DMS 273 treated with DMSO at 0.1 percent for 48 hours (cell line): ENCODE measurements at places on chromosomes 7 and 10.

- DNase-seq = no peak
Observed at GRCh38 chr10:124465003-124465776, 3.6 kb downstream of the LHPP start.

GRCh38 chr10:94992811-94993210 lies 54.4 kb downstream of the CYP2C9 start:
- DNase-seq = no peak

DNA sequence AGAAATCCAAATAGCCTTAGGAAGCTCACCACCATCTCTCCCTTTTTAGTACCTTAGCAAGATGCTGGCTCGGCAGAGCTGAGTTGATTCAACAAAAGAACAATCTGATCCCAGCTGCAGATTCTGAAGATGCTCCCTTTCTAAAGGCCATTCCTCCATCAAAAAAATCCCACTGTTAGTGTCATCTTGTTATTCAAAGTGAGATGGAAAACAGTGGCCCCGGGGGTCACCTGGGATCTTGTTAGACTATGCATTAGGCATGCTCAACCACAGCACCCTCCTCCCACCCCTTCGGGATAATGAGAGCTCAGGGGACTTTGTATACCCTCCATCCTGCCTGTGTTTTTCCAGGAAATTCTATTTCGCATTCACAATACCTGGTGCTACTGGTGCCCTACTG lies 2.4 kb downstream of the NCAPG2 start:
- DNase-seq = no peak

GRCh38 chr10:9452056-9452455 lies 1397.6 kb downstream of the GATA3 start:
- DNase-seq = no peak

GRCh38 chr7:74612015-74612829 lies 45.3 kb upstream of the GTF2I start:
- no peak for DNase-seq

DNA sequence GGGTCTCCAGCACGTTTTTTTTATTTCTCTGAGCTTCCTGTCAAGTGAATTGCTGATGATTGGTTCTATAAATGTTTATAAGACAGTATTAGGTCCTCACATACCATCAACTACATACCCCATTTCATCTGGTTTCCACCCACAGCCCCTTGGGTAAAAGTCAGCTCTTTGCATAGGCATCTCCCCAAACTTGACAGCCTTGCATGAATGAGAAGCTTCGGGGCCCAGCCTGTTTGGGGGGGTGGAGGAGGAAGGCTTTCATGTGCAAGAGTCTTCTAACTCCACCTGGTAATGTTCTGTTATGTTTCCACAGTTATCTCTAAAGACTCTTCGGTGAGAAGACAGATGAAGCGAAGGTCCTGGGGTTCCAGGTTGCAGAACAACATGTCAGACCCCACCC lies 75.4 kb downstream of the SCRN1 start:
- no peak for DNase-seq

GRCh38 chr10:50360077-50360850 lies 108.9 kb upstream of the ASAH2 start:
- no peak for DNase-seq

DNA sequence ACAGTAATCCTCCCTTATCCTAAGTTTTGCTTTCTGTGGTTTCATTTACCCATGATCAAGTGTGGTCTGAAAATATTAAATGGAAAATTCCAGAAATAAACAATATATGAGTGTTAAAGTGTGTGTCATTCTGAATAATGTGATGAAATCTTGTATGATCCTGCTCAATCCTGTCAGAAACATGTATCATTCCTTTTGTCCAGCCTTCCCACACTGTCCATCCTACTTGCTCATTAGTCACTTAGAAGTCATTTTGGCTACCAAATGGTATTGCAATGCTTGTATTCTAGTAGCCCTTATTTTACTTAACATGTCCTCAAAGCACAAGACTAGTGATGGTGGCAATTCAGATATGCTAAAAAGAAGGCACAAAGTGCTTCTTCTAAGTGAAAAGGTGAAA lies 1211.2 kb upstream of the SORCS1 start:
- DNase-seq = no peak

GRCh38 chr7:99876491-99876890 lies 342 bp downstream of the OR2AE1 start:
- DNase-seq = no peak

GRCh38 chr7:67371429-67372305 lies 375.0 kb downstream of the TYW1 start:
- DNase-seq = peak; percentile 68

- no peak for DNase-seq
Observed at GRCh38 chr10:78321000-78321399, 287.3 kb downstream of the RPS24 start.

- no peak for DNase-seq
Observed at GRCh38 chr7:46197785-46198540, 276.9 kb upstream of the IGFBP3 start.

- DNase-seq = no peak
Observed at GRCh38 chr7:30135301-30136116, 723 bp downstream of the MTURN start.

GRCh38 chr10:80462981-80463741 lies 9.1 kb downstream of the TSPAN14 start:
- DNase-seq = peak; percentile 28

GRCh38 chr10:71814922-71815411 lies 36.1 kb downstream of the PSAP start:
- DNase-seq = no peak

DNA sequence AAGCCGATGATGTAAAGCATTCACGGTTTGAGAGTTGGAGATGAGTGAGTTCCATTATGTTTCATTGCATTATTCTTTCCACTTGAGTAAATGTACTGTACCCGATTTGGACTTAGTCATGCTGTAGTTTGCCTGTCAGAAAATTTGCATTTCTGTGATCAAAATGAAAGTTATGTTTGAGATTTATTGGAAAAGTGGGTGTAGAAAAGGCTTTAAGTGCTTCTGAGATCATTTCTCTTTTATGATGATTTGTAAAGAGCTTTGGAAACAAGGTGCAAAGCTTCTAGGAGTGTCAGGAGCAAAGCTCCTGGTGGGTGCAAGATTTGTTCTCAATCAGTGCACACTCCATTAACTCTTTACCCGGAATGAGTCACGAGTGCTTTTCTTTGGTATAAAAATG lies 204.1 kb upstream of the POM121L12 start:
- no peak for DNase-seq

GRCh38 chr7:34453150-34453549 lies 204.9 kb upstream of the NPSR1 start:
- no peak for DNase-seq

- DNase-seq = no peak
Observed at GRCh38 chr7:111911166-111911961, 294.8 kb downstream of the DOCK4 start.

DNA sequence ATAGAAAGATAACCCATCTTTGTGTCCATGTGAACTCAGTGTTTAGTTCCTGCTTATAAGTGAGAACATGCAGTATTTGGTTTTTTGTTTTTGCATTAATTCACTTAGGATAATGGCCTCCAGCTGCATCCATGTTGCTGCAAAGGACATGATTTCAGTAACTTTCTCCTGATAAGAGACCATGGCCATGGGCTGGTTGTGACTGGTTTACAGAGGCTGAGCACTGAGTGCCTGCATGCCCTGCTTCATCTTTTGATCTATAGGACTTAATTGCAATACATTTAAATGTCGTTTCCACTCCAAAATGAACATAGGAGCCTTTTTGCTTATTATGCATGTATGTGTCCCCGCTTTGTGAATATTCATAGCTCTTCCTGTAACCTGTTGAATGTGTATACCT lies 101.3 kb upstream of the IGFBP3 start:
- no peak for DNase-seq

DNA sequence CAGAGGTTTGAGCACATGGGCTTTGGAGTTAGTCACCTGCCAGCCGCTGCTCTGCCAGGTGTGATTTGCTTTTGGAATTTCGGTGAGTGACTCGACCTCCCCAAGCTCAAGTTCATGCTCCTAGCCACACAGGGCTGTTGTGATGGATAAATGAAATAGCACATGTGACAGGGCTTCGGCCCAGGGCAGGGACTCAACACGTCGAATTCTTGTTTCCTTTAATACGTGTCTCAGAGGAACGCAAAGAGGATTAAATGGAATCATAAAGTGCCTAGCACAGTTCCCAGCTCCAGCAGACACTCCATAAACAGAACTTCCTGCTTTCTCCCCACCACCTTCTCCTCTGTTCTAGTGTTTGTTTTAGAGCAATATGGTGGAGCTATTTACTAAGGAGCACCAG lies 88.3 kb upstream of the CHST15 start:
- DNase-seq = no peak

DNA sequence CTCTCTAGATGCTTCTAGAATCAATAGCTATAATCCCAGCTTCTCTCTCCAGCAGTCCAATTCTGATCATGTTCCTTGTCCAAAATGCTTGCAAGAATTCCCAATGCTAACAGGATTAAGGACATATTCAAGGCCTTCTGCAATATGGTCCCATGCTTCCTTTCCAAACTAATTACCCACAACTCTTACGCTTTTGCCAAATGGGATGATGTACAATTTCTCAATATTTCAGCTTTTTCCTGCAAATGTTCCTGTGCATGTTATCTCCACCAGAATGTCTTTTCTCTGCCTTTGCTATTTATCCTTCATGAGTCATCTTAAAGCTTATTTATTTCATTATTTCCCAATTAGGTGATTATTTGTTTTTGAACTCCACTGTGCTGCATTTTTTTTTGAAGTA lies 556.4 kb downstream of the SORCS1 start:
- DNase-seq = no peak

GRCh38 chr7:24945899-24946298 lies 34.1 kb downstream of the OSBPL3 start:
- DNase-seq = no peak

GRCh38 chr7:99381664-99382075 lies 7.1 kb downstream of the ARPC1B start:
- DNase-seq = no peak

DNA sequence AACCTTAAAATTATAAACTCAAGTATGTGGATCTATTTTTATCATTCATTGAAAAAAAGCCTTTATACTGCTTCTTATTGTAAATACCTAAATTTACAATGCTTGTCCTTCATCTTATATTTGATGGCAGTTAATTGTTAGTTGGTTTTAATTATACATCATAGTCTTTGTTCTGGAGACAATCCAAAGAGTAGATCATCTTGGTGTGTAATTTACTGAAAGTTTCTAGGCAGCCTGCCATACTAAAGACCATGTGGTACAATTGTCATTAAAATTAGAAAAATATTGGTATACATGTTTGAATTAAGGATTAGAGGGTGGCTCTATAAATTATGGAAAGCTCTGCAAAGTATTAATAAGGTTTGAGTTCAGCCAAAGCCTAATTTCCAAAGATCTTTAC lies 231.4 kb downstream of the KCND2 start:
- DNase-seq = no peak

DNA sequence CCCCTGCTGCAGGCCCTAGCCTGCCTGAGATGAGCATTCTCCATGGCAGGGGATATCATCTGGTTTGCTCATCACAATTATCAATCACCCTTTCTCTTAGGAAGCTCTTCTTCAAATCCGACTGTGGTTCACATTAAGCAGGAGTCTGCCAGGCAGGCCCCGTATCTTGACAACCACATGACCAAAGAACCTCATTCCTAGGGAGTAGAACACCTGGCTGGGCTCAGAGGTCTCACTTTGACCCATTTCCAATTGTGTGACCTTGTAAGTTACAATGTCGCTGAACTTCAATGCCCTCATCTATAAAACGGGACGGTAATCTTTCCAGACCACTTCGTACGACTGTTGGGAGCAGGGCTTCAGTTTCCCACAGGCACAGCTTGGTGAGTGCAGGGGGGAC lies 156.4 kb upstream of the PCBD1 start:
- no peak for DNase-seq

DNA sequence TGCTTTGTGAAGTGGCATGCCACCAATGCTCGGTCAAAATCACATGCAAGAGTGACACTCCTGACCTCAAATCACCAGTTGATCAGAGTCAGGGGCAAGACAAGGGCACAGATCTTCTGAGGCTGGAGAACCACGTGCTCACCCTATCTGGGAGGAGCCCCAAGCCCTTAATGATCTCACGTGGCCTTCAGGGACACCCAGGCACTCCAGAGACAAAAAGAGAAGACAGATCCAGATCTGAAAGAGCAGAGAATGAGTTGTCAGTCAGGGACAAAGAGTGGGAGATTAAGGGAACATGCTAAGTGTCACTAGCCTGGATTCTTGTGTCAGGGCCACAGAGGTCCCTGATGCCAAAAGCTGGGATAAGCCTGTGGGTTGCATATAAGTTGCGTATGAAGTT lies 134.3 kb downstream of the PLXNA4 start:
- no peak for DNase-seq

GRCh38 chr7:155136619-155137243 lies 66.6 kb downstream of the HTR5A start:
- DNase-seq = no peak

GRCh38 chr10:84179059-84179710 lies 5.6 kb downstream of the GPR15LG start:
- DNase-seq = peak; percentile 62

DNA sequence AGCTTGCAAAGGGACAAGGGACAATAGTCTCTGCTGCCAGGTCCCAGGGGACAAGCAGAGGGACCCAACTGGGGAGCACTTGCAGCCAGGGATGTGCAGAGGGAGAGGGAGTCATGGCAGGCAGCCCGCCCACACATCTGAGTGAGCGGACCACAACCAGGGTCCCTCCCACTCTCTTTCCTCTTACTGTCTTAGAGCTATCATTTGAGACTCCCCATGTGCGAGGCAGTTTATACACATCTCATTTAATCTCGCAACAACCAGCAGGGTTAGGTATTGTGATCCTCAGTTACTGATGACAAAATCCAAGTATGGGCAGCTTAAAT lies 70.2 kb downstream of the BEND7 start:
- DNase-seq = no peak

GRCh38 chr7:82179311-82179710 lies 264.3 kb downstream of the CACNA2D1 start:
- DNase-seq = no peak

- no peak for DNase-seq
Observed at GRCh38 chr10:133616371-133617130, 10.0 kb downstream of the FRG2B start.

DNA sequence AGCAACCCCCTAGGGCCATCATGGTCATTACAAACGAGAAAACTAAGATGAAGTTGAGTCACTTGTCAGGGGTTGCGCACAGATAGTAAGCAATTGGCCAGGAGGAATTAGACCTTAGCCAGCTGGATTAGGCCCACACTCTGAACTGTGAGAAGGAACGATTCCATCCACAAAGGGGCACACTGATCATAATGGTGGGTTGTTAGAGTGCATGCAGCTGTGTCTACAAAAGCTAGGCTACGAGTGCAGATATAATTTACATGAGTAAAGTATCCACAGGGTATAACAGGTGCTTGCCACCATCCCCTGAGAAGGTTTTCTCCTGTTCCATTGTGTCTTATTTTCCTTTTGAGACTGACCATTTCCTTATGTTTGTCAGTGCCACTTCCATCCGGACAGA lies 16.6 kb upstream of the FAM170B start:
- DNase-seq = no peak

DNA sequence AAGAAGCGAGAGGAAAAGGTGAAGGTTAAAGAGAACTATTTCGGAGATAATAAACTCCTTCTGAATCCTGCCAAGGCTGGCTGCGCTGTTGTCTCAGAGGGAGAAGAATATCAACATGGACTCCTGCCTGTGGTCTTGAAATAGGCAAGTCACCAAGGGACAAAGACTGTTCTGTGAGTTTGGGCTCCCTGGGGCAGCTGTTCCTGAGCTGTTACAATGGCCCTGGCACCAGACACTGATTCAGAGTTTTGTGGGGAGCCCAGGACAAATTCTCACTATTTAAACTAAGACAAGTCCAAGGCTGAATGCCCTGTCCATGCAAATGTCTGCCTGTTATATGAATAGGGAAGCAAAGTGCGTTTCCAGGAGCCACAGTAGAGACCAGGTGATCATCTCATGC lies 81.4 kb downstream of the PRPF18 start:
- DNase-seq = no peak

GRCh38 chr7:115851291-115851690 lies 179.3 kb downstream of the TFEC start:
- peak; percentile 11 for DNase-seq
